ENCODE measurements at places on chromosomes 1 and 21. TPM values are rescaled to one million over a fixed set of nuclear protein-coding genes. Genes with fewer than 3 reads are reported as not detected.
A peak's percentile ranks its signal among the peaks of the same experiment; 100 is the strongest.

GRCh38 chr1:110476028-110476765 is 25.2 kb downstream of the PROK1 start:
- no peak for DNase-seq

DNA sequence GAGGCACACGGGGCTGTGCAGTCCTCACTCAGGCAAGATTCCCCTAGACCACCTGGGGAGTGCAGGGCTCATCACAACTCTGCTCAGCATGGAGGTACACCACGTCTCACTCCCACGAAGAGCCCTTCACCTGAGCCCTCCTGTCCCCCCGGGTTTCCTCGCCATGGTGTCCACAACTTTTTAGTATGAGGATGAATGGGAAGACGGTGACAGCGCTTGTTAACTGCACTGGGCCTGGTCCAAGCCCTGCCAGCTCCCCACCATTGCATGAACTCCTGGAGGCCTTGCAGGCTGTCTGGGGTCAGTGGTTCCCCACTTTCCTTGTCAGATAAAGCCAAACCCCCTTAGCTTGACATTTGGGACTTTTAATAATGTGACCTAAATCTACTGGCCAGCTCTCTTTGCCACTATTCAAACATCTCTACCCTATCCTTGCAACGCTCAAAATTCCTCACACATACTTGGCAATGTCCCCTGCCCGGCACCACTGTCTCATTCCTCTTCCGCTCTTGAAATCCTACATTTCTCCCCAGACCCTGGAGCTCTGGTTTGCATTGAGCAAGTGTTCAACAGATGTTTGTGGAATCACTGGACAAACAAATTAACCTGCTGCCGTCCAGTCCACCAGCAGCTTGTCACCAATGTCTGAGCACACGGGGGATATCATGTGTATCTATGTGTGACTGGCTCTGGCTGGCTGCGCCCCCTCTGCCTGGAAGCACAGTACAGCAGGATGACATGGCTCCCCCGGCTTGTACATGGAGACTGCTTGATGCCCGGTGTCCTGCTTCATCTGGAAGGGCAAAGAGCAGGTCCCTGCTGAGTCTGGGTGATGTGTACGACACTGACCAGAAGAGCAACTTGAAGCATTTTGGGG is 11.2 kb downstream of the TMEM9 start:
- no peak for DNase-seq

- DNase-seq: no peak
Observed at GRCh38 chr1:31573261-31573660, 3.1 kb upstream of the TINAGL1 start.

- DNase-seq: peak; percentile 66
Observed at GRCh38 chr1:156910309-156910782, 10.1 kb upstream of the LRRC71 start.

AQP10 gene
- polyA plus RNA-seq: not detected
